Hindlimb muscle (tissue), 1 donor: ENCODE measurements at places on chromosomes 1 and 21.

GRCh38 chr1:43011020-43011419 is 52.4 kb upstream of the SLC2A1 start:
- no peak for DNase-seq

- no peak for DNase-seq
Observed at GRCh38 chr1:62088439-62088838, 106.2 kb upstream of the L1TD1 start.

GRCh38 chr1:43557744-43558245 is 27.1 kb downstream of the PTPRF start:
- no peak for DNase-seq

DNA sequence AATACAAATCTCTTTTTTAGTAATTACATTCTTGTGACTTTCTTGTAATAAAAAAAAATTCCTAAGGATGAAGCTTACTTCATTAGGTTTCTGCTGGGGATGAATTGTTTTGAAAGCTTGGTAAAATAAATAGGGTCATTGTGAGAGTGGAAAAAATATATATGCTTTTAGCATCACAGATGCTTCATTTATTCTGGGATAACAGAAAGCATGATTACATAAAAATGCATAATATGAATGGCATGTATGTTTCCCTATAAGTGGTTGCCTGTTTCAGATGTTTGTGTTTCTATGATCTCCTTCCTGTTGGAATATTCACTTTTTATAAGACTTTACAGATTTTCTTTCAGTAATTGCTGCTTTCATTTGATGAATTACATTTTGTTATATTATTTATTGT is 42.3 kb downstream of the HMCN1 start:
- no peak for DNase-seq

- no peak for DNase-seq
Observed at GRCh38 chr1:104018922-104019674, 269.4 kb downstream of the AMY1C start.

DNA sequence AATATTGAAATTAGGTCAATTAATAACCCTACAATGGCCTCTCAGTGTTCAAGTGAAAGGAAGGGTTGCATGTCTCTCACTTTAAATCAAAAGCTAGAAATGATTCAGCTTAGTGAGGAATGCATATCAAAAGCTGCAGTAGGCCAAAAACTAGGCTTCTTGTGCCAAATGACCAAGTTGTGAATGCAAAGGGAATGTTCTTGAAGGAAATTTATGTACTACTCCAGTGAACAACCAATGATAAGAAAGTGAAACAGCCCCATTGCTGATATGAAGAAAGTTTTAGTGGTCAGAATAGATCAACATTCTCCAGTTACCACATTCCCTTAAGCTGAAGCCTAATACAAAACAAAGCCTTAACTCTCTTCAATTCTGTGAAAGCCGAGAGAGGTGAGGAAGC is 10.0 kb downstream of the MAEL start:
- no peak for DNase-seq

- no peak for DNase-seq
Observed at GRCh38 chr1:172484252-172484651, 40.4 kb upstream of the PIGC start.
